Muscle of leg (tissue), 16 donors: ENCODE measurements at places on chromosomes 5 and 9.

- DNase-seq, result no peak
Measured at GRCh38 chr5:150186897-150187296, 3.0 kb upstream of the SLC6A7 start.

DNA sequence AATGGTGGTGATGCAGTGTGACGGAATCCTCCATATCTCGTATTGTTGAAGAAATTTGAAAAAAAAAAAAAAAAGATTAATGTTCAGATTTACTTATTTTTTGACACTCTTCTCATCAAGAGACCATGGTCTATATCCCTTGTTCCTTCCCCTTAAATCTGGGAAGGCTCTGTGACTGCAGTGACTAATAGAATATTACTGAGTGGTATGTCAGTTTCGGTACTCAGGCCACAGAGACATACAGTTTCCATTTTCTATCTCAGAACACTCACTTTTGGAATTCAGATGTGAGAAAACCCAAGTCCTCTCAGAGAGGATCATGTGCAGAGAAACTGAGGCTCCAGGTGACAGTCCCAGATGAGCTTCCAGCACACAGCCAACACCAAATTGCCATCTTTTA, 1193.5 kb downstream of the DTWD2 start:
- no peak for DNase-seq

GRCh38 chr5:169548315-169548714, 35.3 kb upstream of the SPDL1 start:
- DNase-seq, result peak; percentile 63

DNA sequence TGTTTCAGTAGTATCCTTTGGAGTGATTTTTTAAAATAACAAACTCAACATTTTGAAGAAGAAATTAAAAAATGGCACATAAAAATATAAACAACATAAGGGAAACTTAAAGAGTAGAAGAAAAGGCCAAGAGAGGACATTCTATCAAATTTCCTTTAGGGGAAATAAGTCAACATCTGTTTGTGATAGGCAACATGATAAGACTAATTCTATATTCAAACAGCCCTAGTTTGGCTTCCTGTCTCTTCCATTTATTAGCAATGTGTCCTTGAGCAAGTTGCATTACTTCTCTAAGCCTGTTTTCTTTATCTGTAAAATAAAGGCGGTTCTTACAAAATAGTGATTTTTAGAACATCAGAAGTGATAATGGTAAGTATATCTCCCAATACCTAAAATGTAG, 24.7 kb downstream of the TYRP1 start:
- DNase-seq, result no peak

DNA sequence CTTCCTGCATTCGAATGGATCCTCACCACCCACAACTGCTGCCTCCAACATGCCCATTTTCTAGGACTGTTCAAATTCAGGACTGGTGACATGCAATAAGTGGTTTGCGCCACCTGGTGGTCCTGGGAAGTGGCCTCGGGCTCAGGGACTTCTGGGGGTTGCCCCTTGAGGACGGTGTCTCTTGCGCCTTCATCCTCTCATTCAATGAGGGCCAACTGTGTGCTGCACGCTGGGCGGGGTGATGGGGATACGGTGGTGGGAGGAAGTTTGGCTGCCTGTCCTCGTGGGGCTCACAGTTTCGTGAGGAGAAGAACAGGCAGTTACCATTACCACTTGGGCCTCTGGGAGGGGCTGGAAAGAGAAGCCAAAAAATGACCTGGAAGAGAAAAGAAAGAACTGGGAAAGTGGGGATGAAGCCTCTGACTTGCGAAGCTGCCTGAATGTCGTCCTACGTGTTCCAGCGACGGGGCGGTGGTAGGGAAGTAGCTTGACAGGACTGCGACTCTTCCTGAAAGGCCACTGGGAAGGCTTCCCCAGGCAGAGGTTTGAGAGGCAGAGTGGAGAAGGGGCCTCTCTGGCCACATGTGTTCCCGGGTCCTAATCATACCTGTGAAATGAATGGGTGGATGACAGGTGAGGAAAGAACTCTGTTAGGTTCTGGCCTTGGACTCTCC, 49.0 kb downstream of the PSD2 start:
- peak; percentile 57 for DNase-seq

DNA sequence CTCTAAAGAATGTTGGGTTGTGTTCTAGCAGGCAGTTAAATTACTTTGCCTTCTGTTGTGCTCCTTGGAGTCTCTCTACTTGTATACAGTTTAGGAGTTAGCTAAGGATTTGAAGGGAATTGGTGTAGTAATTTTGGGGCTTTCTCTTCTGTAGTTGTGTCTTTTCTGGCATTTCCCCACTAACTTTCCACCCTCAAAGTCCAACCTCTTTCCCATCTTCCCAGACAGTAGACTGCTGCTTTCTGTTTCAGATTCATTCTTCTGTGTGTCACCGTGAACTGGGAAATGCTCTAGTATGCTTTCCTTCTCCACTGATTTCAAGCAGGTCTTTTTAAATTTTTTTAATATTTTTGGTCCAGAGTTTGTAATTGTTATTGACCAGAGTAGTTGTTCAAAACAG, 4.5 kb upstream of the ANGPTL2 start:
- DNase-seq, result peak; percentile 64

DNA sequence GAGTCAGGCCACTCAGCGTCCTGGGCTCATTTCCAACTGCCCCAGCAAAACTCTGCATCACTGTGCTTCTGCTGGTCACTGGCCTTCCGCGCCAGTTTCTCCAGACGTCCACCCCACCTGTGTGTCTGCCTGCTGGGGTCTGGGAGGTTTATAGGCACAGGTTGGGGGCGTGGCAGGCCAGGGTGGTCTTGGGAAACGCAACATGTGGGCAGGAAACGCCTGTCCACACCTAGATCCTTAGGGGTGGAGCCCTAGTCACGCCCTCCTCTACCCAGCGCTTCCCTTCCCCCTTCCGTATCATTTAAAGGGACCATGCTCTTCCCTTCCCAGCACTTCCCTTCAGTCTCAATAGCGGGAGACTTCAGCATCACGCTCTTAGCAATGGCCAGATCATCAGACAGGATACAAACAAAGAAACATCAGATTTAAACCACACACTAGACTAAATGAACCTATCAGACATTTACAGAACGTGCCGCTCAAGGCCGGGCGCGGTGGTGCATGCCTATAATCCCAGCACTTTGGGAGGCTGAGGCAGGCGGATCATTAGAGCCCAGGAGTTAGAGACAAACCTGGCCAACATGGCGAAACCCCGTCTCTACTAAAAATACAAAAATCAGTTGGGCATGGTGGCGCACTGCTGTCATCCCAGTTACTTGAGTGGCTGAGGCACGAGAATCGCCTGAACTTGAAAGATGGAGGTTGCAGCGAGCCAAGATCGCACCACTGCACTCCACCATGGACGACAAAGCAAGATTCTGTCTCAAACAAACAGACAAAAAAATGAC, 11.8 kb upstream of the BTNL9 start:
- no peak for DNase-seq

DNA sequence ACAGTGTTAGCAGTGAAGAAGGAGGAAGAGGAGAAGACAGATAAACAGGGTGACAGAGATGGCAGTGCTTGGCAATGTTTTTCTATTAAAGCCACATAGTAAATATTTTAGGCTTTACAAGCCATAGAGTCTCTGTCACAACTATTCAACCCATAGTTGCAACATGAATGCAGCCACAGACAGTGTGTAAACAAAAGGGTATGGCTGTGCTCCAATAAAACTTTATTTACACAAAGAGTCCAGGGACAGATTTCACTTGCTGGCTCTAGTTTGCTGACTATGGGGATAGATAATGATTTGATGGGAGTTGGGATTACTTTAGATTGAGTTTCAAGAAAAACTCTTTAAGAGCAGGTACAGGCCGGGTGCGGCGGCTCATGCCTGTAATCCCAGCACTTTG, 224.8 kb upstream of the SEMA6A start:
- no peak for DNase-seq

DNA sequence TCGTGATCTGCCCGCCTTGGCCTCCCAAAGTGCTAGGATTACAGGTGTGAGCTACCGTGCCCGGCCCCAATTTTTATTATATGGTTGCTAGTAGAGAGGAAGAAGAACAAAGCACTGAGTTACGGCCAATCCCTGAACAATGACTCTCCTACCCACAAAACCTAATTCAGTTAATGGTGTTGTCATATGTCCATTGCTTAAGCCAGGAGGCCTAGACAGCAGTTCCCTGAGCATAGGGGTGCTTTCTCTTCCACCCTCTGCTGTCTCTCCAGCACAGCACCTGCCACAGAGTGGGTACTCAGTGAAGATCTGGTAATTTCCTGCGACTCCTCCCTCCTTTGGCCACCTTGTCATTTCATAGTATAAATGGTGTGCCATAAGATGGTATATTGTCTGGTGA, 21.4 kb upstream of the LTC4S start:
- no peak for DNase-seq

DNA sequence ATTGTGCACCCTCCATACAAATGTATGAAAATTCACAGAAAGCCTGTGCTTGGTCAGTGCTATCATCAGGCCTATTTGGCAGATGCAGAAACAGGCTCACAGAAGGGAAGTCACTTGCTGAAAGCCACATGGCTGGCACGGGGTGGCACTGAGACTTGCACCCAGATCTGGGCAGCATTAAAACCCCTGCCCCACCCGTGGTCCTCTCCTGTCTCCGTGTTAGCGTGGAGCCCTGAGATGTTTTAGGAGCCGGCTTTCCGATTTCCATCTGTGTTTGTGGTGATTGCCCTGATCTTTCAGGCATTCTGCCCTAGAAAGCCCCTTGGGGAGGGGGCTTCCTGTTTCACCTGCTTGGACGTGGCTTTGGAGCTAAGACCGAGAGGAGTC, 102.2 kb upstream of the IER5L start:
- DNase-seq, result no peak

DNA sequence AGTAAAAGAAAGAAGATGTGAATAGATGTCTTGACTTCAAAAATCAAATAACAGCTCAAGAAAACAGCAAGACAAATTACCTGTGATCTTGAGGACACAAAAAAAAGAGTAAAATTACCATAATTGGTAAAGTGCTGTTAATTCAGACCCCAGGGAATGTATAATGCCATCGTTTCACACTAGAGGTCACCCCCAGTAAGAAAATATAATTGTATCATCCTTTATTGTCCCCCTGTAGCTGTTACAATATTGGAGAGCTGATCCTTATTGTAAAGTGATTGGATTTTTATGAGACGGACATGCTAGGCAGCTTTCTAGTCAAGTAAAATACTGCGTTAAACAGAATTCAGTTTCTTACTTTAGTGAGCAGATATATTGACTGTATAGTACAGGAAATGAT, 377.0 kb downstream of the TLE1 start:
- no peak for DNase-seq
